Transverse colon (tissue), 4 donors: ENCODE measurements at places on chromosomes 11 and 22. TPM values are rescaled to one million over a fixed set of nuclear protein-coding genes. Genes with fewer than 3 reads are reported as not detected.

Gene VWCE
- 0.41 TPM for total RNA-seq

Gene OR56A1
- total RNA-seq = not detected

DNA sequence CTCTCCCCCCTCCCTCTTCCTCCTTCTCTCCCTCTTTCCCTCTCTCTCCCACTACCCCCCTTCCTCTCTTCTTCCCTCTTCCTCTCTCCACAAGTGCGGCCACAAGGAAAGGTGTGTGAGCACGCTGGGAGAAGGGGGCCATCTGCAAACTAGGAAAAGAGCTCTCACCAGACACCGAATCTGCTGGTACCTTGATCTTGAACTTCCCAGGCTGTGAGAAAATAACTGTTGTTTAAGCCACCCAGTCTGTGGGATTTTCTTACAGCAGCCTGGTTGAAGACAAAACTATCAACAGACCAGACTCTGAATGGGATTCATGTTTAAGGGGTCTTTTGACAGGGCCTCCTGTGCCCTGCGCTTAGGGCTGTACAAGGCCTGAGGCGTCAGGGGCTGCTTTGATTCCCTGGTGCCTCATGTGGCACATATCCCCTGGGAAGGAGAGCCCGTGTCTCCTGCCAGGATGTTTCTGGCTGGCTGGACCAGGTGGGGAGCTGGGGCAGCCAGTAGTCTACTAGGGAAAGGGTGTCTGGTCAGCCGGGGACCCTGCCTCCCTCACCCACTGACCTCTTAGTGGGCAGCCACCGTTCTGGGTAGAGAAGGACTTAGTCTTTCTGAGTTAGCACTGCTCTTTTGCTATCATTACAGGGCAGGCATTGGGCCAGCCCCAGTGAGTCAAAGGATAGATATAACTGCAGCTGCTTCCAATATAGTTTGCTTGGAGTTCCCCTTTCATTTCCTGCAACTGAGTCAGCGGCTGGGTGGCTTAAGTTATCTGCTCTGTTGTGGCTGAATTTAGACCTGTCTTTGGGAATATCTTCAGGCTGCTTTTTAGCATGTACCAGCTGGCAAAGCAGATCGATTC, 6.2 kb downstream of the PANX1 start:
- peak; percentile 55 for DNase-seq

- no peak for DNase-seq
Measured at GRCh38 chr11:33594188-33594587, 106.4 kb downstream of the C11orf91 start.

GRCh38 chr11:66686100-66686785, 8.6 kb upstream of the RBM4B start:
- DNase-seq = no peak
